ENCODE measurements at places on chromosomes 2 and 18. TPM values are rescaled to one million over a fixed set of nuclear protein-coding genes. Genes with fewer than 3 reads are reported as not detected.
A peak's percentile ranks its signal among the peaks of the same experiment; 100 is the strongest.

DNA sequence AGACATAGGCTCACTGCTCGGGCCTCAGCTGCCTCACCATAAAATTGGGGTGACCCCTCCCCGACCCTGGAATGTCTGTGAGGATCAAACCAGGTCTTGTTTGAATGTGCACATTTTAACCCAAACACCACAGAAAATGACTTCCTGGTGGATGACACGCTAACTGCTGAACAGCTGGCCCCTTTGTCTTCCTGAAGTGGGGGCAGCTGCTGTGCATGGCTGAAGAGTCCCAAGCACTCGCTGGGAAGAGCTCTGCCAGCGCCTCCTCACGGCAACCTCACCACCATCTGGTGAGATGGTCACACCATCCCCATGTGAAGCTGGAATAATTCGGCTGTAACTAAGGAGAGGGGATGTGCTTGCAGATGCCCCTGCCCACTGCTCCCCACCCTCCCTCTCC lies 34.0 kb downstream of the AQP12A start:
- DNase-seq = no peak

DNA sequence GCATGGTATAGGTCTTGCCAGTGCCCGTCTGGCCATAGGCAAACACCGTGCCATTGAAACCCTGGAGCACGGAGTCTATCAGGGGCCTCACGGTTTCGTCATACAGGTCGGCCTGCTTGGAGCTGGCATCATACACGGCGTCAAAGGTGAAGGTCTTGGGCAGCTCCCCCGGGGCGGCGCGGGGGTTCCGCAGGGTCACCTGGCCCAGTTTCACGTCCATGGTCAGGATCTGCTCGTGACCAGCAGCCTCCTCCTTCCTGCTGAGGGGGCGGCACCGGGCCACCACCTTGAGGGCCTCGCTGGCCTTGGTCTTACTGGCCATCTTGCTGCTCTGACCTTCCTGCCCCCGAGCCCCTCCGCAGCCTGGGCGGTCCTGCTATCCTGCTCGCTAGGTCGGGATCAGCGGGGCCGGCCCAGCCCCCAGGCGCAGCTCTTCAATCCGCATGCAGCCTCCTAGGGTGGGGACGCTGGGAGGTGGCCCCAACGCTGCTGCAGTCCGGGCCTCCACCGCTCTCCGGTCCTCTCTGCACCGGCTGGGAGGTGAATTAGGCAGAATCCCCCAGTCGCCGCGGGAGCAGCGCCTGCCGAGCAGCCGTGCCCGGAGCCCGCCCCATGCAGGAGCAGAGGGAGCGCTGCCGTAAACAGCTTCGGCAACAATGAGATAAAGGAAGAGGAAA lies 563 bp downstream of the KIF3C start:
- DNase-seq = no peak

GRCh38 chr2:30722936-30723725 lies 84.1 kb downstream of the CAPN13 start:
- no peak for DNase-seq

- no peak for DNase-seq
These were observed 98.2 kb upstream of the NPAS2 start for GRCh38 chr2:100721693-100722092.

GRCh38 chr2:28587526-28588291 lies 91.8 kb downstream of the PLB1 start:
- no peak for DNase-seq

DNA sequence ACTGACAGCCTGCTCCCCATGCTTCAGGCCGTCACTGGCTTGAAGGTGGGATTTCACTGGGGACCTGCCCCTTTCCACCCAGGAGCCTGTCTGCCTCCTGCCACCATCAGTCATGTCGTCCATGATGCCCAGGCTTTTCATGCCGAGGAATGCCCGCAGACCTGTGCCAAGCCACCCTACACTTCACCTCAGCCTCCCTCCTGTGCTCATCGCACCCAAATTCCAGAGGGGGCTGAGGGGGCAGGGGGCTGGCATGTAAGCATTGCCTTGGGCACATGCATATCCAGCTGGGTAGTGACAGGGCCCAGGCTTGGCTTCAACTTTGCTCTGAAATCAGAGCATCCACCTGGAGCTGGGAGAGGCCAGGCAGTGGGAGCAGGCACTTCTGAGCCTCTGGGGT lies 20.9 kb upstream of the RPRM start:
- no peak for DNase-seq

GRCh38 chr2:235050980-235051351 lies 99.1 kb downstream of the SH3BP4 start:
- DNase-seq = peak; percentile 93

DNA sequence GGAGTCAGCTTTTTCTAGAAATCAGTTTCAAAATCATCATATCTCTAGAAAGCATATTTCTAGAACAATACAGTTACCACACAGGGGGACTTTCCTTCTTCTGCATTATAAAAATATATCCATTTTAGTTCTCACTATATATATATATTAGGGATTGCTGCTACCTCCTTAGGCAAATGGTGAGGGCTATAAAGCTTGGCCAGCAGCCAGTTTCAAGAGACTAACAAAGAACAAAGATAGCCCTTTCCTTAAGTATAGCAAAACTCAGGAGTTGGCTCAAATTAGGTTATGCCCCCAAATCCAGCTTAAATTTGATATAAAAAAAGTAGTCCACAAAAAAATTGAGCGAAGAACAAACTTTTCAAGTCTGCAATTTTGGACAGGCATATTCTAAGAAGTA lies 70.0 kb downstream of the EIF2AK3 start:
- DNase-seq = no peak

- no peak for DNase-seq
These were observed 1.9 kb upstream of the GRP start for GRCh38 chr18:59218018-59218417.

DNA sequence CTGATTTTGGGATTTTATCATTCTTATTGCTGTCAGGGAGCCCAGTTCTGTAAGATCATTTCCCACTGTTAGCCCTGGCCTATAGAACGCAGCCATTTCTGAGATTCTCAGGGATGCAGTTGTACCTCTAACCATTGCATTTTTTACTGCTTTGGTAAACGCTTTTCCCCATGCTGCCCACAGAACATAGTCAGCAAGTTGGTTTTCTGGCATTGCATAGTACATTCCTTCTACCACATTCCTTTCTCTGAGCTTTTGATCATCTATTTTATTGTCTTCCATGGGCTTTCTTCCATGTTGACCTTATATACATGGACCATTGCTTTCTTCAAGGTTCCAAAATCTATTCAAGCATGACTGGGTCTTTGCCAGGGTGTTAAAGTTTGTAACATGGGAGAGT lies 86.8 kb upstream of the ST6GAL2 start:
- DNase-seq = no peak

DNA sequence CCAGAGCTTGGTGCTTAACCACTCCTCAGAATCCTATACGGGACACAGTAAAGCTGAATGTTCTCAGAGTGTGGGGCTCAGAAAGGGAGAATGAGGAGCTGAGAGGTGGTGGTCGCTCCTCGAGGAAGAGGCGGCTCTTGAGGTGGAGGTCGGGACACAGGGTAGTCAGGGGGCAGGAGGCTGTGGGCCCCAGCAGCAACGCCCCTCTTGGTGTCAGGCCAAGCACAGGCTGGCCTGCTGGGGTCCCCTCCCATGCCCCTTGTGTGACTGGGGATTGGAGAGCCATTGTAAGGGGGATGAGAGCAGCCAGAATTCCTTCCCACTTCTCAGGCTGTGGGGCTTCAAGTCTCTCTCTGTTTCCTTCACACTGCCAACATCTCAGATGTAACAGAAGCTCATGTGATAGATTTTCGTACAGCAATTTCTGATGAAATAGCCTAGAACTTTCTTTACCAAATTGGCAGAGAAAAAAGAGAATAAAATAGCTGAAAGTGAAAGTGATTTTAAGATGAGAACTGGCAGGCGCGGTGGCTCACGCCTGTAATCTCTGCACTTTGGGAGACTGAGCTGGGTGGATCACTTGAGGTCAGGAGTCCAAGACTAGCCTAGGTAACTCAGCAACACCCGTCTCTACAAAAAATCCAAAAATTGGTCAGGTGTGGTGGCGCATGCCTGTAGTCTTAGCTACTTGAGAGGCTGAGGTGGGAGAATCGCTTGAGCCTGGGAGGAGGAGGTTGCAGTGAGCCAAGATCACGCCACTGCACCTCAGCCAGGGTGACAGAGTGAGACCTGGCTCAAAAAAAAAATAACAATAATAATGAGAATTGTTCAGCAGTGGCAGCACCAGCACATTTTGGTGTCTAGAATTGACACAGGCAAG lies 61.1 kb upstream of the RPL31 start:
- DNase-seq = peak; percentile 44

DNA sequence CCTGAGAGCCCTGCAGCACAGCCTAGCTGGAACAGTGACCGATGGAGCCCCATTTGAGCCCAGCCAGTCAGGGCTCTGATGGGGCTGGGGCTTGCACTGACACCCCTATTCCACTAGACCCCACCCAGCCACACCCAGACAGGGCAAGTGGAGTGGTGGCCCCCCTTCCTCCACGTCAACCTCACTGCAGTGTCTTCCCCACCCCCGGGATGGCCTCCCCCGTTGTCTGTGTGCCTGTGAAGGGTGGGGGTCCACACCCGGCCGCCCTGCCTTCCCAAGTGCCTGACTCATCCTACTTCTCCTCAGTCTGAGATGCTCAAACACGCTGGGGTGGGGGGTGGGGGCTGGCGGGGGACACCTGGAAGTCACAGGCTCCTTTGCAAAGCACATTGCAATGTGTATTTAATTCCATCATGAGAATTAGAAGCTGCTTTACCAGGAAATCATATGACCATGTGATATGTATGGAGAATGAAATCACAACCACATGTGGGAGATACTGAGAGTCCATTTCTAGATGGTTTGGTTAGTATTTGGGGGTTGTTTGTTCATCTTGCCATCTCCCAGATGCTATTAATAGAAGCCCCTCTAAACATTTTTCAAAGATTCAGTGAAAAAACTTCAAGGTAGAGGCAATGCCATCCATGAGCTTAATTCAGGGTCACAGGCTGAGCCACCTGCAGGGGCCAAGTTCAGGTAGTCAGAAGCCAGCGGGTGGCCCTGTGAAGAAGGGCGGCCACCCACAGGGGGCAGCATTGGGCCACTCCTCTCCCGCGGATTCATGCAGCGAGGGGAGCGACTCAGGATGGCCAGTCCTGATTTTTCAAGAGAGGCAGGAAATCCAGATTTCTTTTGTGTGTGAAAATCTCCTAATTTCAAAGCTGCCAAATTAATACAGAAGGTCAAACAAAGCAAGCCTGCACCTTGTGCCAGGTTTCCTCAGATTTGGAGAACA lies 22.7 kb upstream of the GMPPA start:
- DNase-seq = peak; percentile 62

GRCh38 chr2:225788571-225789094 lies 389.1 kb downstream of the NYAP2 start:
- peak; percentile 69 for DNase-seq

DNA sequence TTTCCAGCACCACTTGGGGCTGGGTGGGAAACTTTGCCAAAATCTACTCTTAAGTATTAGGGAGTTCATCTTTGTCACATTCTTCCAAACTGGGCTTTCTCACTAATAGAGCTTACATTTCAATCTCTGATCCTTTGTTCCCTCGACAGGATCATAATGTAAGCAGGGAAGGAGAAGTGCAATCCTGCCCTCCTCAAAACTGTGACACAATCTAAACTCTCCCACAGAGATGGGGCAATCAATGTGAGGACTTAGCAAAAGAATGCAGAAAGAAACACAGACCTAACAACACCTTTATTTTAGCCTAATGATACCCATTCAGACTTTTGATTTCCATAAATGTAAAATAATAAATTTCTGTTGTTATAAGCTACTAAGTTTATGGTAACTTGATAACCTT lies 40.8 kb downstream of the DSEL start:
- DNase-seq = peak; percentile 44

- DNase-seq = no peak
These were observed 372.7 kb upstream of the SOX11 start for GRCh38 chr2:5319493-5319892.

- DNase-seq = no peak
These were observed 93.3 kb upstream of the FANCL start for GRCh38 chr2:58334414-58334813.

DNA sequence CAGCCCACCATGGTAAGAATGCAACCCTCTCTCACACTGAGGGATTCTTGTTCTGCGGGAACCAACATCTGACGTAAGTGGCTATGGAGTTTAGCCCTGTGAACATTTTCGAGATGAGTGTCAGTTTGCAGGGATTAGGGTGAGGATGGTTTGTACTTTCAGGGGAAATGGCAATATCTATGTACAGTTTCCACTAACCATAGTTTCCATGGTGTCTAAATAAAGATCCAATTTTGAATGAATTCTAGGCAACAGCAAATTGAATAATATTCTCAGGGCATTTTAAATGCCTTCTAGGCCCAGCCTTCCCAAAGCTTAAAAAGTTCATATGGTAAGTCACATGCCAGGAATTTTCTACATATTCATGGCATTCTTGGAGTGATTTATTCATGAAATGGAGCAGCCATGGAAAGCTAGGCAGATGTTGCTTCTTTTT lies 105.4 kb upstream of the MMADHC start:
- peak; percentile 37 for DNase-seq

DNA sequence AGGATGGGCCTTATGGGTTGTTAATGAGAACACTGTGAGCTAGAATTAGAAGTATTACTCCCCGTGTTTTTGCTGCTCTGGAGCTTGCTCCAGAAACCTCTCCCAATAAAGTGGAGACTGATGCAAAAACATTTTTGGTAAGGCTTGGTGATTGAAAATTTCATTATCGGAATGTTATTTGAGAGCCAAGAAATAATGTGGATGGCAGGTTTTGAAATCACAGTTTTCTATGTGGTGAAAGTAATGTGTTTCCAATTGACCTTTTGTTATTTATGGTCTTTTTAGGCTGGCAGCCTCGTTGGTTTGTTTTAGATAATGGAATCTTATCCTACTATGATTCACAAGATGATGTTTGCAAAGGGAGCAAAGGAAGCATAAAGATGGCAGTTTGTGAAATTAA lies 5.1 kb downstream of the PLEKHA3 start:
- peak; percentile 77 for DNase-seq

GRCh38 chr2:128457716-128458115 lies 139.0 kb upstream of the HS6ST1 start:
- no peak for DNase-seq

DNA sequence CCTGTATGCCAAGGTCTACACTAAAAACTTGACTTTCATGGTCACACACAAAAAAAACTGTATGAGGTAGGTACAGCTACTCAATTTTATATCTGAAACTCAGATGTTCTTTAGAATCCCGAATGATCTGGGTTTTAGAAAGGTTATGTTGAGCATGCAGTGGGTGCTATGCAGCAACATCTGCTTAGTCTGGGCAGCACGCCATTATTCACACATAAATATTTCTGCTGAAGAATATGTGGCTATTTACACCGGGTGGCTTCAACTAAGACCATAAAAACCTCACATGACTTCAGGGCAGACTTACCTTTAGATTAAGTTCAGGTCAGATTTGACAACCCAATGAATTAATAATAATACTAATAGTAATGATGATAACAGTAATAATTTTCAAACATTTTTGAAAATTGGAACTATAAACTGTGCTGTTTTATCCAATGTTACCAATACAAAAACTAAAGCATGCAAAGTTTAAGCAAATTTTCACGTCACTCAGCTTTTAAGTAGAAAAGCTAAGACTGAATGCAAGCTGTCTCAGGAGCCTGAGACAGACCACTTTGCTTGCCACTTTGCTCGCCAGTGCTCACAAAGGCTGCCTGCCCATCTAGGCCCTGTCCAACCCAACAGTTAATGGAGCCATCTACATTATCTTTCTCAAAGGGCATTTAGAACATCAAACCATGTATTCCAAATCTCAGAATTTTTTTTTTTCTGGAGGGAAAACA lies 292.0 kb downstream of the CNTNAP5 start:
- DNase-seq = peak; percentile 1

ERCC3 gene
- total RNA-seq = 35.4 TPM

GKN2 gene
- not detected for total RNA-seq

B3GNT7 gene
- total RNA-seq = 0.27 TPM

ABCG8 gene
- total RNA-seq = not detected

GAREM2 gene
- total RNA-seq = 0.57 TPM
